A549 treated with dexamethasone at 1 μM for 4 hours (cell line): ENCODE measurements at places on chromosomes 7 and 10. TPM values are rescaled to one million over a fixed set of nuclear protein-coding genes. Genes with fewer than 3 reads are reported as not detected.

FUOM gene
- total RNA-seq = 11.3 to 14.6 TPM (median 13.2 TPM) in 5 replicates

ADAMTS14 gene
- 0.11 to 0.22 TPM (median 0.16 TPM) in 5 replicates for total RNA-seq

SLC29A4 gene
- total RNA-seq = 9.4 to 17.9 TPM (median 15.5 TPM) in 5 replicates

CYP2W1 gene
- total RNA-seq = 0.05 to 0.10 TPM in 2 of 5 replicates, not detected in the others

FAM25G gene
- 0.83 to 0.92 TPM in 2 of 5 replicates, not detected in the others for total RNA-seq

VPS37D gene
- total RNA-seq = 3.1 to 5.0 TPM (median 4.5 TPM) in 5 replicates

CLDN4 gene
- total RNA-seq = 4.3 to 6.0 TPM (median 4.8 TPM) in 5 replicates

OGDHL gene
- 0.41 to 0.60 TPM (median 0.50 TPM) in 5 replicates for total RNA-seq

ZNF92 gene
- total RNA-seq = 5.2 to 6.1 TPM (median 5.6 TPM) in 5 replicates

NEURL1 gene
- total RNA-seq = 0.55 to 0.88 TPM (median 0.73 TPM) in 5 replicates

SLC26A3 gene
- 0.07 TPM in 1 of 5 replicates, not detected in the others for total RNA-seq

MMD2 gene
- total RNA-seq = not detected in 5 replicates

UBE2D4 gene
- total RNA-seq = 8.0 to 11.7 TPM (median 11.0 TPM) in 5 replicates

NKX2-3 gene
- total RNA-seq = 0.05 TPM in 2 of 5 replicates, not detected in the others

RNF32 gene
- total RNA-seq = 0.70 to 2.1 TPM (median 1.5 TPM) in 5 replicates
